ENCODE measurements at places on chromosomes 3 and 15. TPM values are rescaled to one million over a fixed set of nuclear protein-coding genes. Genes with fewer than 3 reads are reported as not detected.

Gene FAM43A
- total RNA-seq = 17.8 TPM

Gene GOLGA8R
- total RNA-seq = 11.9 TPM

Gene SERINC4
- total RNA-seq = not detected

Gene CDCP1
- total RNA-seq = 3.4 TPM

Gene ELL3
- 7.2 TPM for total RNA-seq

Gene RAD51
- 0.27 TPM for total RNA-seq

Gene CD86
- total RNA-seq = 18.0 TPM

Gene TERC
- 132 TPM for total RNA-seq

Gene SLC28A2
- total RNA-seq = not detected

Gene CILP
- 8.5 TPM for total RNA-seq

Gene MUC20
- total RNA-seq = 3.4 TPM

Gene CCDC191
- 2.3 TPM for total RNA-seq

Gene CCDC14
- total RNA-seq = 38.8 TPM

- H3K27me3 ChIP-seq = no peaks in the 10 kb centered on the region
- peak overlapping the region; percentile 11 for H3K27ac ChIP-seq
- no peak overlapping the region for H3K4me3 ChIP-seq
- no peaks in the 10 kb centered on the region for H3K36me3 ChIP-seq
- H3K4me1 ChIP-seq = peaks cover 5% of the 10 kb centered on the region
Observed at GRCh38 chr3:186869253-186870100, 27.0 kb downstream of the ADIPOQ start.

- H3K36me3 ChIP-seq = peaks cover 39% of the 10 kb centered on the region
- H3K4me1 ChIP-seq = no peaks in the 10 kb centered on the region
Observed at GRCh38 chr3:39086144-39086543, 21.3 kb downstream of the GORASP1 start.

GRCh38 chr3:139548801-139549200 lies 9.3 kb upstream of the RBP1 start:
- H3K27me3 ChIP-seq = no peaks in the 10 kb centered on the region
- H3K36me3 ChIP-seq = no peaks in the 10 kb centered on the region
- H3K4me1 ChIP-seq = no peaks in the 10 kb centered on the region
- H3K4me3 ChIP-seq = no peak overlapping the region
- DNase-seq = no peak
- no peak overlapping the region for H3K27ac ChIP-seq

- no peaks in the 10 kb centered on the region for H3K4me1 ChIP-seq
- no peak for DNase-seq
- H3K27me3 ChIP-seq = no peaks in the 10 kb centered on the region
- no peak overlapping the region for H3K4me3 ChIP-seq
- H3K36me3 ChIP-seq = no peaks in the 10 kb centered on the region
- H3K27ac ChIP-seq = no peak overlapping the region
Observed at GRCh38 chr15:75314552-75315290, 21.1 kb upstream of the COMMD4 start.

DNA sequence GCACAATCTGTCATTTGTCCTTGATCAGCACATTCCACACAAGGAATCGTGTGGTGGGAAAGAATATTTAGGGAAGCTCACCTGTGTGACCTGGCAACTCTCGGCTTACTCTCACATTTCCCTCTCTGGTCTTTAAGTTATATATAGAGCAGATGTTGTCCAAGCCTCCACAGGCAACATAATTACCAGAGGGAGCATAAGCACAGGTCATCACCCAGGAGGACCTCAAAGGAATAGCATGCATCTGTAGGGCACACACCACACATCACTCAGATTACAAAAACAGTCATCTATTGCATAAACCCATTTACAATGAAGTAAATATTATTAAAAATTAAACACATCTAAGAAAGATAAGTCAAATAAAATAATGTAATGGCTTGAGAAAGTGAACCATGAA lies 36.5 kb downstream of the GNB4 start:
- DNase-seq = no peak
- no peak overlapping the region for H3K27ac ChIP-seq
- peaks cover 28% of the 10 kb centered on the region for H3K36me3 ChIP-seq
- peaks cover 14% of the 10 kb centered on the region for H3K4me1 ChIP-seq
- H3K4me3 ChIP-seq = no peak overlapping the region

GRCh38 chr15:35288580-35288979 lies 203.5 kb upstream of the NANOGP8 start:
- no peak overlapping the region for H3K27ac ChIP-seq
- no peaks in the 10 kb centered on the region for H3K27me3 ChIP-seq
- H3K36me3 ChIP-seq = no peaks in the 10 kb centered on the region
- H3K4me1 ChIP-seq = peaks cover 3% of the 10 kb centered on the region
- H3K4me3 ChIP-seq = no peak overlapping the region

GRCh38 chr3:120858521-120858920 lies 49.5 kb upstream of the STXBP5L start:
- no peaks in the 10 kb centered on the region for H3K27me3 ChIP-seq
- no peak for DNase-seq
- no peak overlapping the region for H3K4me3 ChIP-seq
- no peaks in the 10 kb centered on the region for H3K36me3 ChIP-seq

GRCh38 chr15:25436707-25437106 lies 2.1 kb downstream of the UBE3A start:
- peak overlapping the region; percentile 99 for H3K4me3 ChIP-seq
- no peak for DNase-seq
- peaks cover 63% of the 10 kb centered on the region for H3K4me1 ChIP-seq
- H3K27ac ChIP-seq = no peak overlapping the region

DNA sequence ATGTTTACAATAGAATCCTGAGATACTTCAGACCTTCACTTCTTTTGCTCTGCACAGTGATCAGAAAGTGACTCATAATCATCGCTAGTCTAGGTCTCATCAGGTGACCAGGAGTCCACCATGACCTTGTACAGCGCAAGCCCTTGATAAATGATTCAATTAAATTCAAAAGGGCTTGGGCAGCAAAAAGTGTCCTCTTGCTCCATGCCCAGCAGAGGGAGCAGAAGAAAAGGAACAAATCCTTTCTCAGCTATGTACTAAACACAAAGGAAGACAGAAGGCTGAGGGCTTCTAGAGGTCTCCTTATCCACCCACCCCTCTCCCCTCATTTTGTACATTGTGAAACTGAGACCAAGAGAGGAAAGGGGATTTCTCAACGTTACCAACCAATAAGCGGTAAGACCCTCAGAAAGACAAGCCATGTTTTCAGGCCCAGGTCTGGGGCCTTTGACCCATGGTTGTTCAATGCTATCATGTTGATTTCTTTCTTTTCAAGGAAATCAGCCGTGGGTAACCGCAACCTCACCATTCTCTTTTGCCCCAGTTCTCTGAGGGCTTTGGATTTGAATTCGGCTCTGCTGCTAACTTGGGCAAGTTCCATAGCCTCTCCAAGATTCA lies 74.8 kb downstream of the AQP9 start:
- H3K36me3 ChIP-seq = no peaks in the 10 kb centered on the region
- H3K27me3 ChIP-seq = no peaks in the 10 kb centered on the region
- peaks cover 2% of the 10 kb centered on the region for H3K4me1 ChIP-seq
- H3K27ac ChIP-seq = no peak overlapping the region
- H3K4me3 ChIP-seq = no peak overlapping the region

- no peak overlapping the region for H3K27ac ChIP-seq
- H3K36me3 ChIP-seq = no peaks in the 10 kb centered on the region
Observed at GRCh38 chr3:115581362-115582135, 41.8 kb upstream of the GAP43 start.

- H3K4me3 ChIP-seq = peak overlapping the region; percentile 40
- DNase-seq = no peak
Observed at GRCh38 chr15:98719137-98719740, 70.9 kb downstream of the IGF1R start.

DNA sequence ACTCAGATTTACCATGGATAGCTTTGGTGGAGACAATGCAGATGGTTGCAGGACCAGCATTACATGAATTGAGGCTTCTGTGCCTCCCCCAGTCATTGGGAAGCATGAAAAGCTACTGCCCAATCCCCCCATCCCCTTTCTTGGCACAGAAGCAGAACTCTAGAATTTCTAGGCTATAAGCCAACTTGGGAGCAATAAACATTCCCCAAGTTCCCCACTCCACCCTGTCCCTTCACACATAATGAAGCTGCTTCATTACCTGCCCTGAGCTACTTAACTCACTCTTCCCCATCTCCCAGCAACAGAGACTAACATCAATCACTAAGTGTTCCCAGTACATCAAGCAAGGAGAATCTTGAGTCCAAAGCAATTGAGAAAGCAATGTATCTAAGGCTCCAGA lies 164.5 kb downstream of the RORA start:
- no peak overlapping the region for H3K4me3 ChIP-seq
- H3K27ac ChIP-seq = no peak overlapping the region
- no peak for DNase-seq
- peaks cover 6% of the 10 kb centered on the region for H3K4me1 ChIP-seq

GRCh38 chr15:71570736-71571135 lies 239.6 kb upstream of the NR2E3 start:
- no peaks in the 10 kb centered on the region for H3K27me3 ChIP-seq
- no peak for DNase-seq
- peaks cover 16% of the 10 kb centered on the region for H3K4me1 ChIP-seq
- no peak overlapping the region for H3K4me3 ChIP-seq

GRCh38 chr3:158244274-158244673 lies 134.4 kb downstream of the RSRC1 start:
- no peak overlapping the region for H3K4me3 ChIP-seq
- no peaks in the 10 kb centered on the region for H3K27me3 ChIP-seq
- no peak overlapping the region for H3K27ac ChIP-seq

- peaks cover 57% of the 10 kb centered on the region for H3K4me1 ChIP-seq
- DNase-seq = no peak
- peak within 1 kb of the TSS; percentile 91 for H3K4me3 ChIP-seq
Observed at GRCh38 chr15:90101969-90102890, at the start of gene IDH2. Gene IDH2 (minus strand): TSS chr15:90102468. CDS start chr15:90102390, 78 bp downstream.

- H3K36me3 ChIP-seq = no peaks in the 10 kb centered on the region
- H3K27me3 ChIP-seq = no peaks in the 10 kb centered on the region
- no peak overlapping the region for H3K27ac ChIP-seq
- H3K4me3 ChIP-seq = no peak overlapping the region
- H3K4me1 ChIP-seq = no peaks in the 10 kb centered on the region
Observed at GRCh38 chr3:126167566-126167965, 12.8 kb downstream of the ALDH1L1 start.

DNA sequence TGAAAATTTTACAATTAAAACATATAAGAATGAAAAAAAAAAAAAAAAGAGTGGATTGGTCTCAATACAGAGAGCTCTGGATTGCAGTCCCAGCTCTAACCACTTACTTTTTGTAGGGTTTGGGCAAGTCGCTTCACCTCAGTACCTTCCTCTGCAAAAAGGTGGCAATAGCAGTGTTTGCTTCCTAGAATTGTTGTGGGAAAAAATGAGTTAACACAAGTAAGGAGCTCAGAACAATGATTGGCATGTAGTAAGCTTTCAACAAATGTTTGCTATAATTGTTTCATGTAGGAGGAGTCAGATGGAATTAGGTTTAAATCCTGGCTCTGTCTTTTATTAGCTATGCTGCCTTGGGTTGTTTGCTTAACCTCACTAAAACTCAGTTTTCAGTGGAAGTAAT lies 425.2 kb upstream of the TBL1XR1 start:
- no peak overlapping the region for H3K27ac ChIP-seq
- H3K36me3 ChIP-seq = no peaks in the 10 kb centered on the region
- no peak for DNase-seq

GRCh38 chr15:24662991-24663390 lies 12.6 kb upstream of the NPAP1 start:
- no peaks in the 10 kb centered on the region for H3K4me1 ChIP-seq
- DNase-seq = no peak
- no peak overlapping the region for H3K4me3 ChIP-seq
- H3K27me3 ChIP-seq = no peaks in the 10 kb centered on the region
- no peak overlapping the region for H3K27ac ChIP-seq

- no peak for DNase-seq
- no peaks in the 10 kb centered on the region for H3K36me3 ChIP-seq
- peak overlapping the region; percentile 46 for H3K27ac ChIP-seq
- peaks cover 15% of the 10 kb centered on the region for H3K4me1 ChIP-seq
- peak overlapping the region; percentile 63 for H3K4me3 ChIP-seq
- H3K27me3 ChIP-seq = no peaks in the 10 kb centered on the region
Observed at GRCh38 chr3:12891985-12892839, 50.8 kb upstream of the RPL32 start.
